Right forelimb (tissue), 1 donor: ENCODE measurements at places on chromosomes 5 and 9.

GRCh38 chr5:168646335-168646734 lies 67.2 kb upstream of the PANK3 start:
- DNase-seq: no peak

- no peak for DNase-seq
Measured at GRCh38 chr5:59206132-59206581, 623.3 kb downstream of the RAB3C start.

GRCh38 chr5:107337281-107337680 lies 333.5 kb downstream of the EFNA5 start:
- no peak for DNase-seq

GRCh38 chr5:131198625-131199024 lies 27.9 kb downstream of the LYRM7 start:
- no peak for DNase-seq
